CD4-positive, alpha-beta memory T cell (primary cell): ENCODE measurements at places on chromosomes 11 and 22. TPM values are rescaled to one million over a fixed set of nuclear protein-coding genes. Genes with fewer than 3 reads are reported as not detected.

GRCh38 chr22:20750461-20751184 is 23.3 kb upstream of the SERPIND1 start:
- no peak overlapping the region for H3K27ac ChIP-seq
- DNase-seq: no peak
- H3K27me3 ChIP-seq: no peaks in the 10 kb centered on the region
- H3K36me3 ChIP-seq: peaks cover 54% of the 10 kb centered on the region
- H3K4me3 ChIP-seq: no peak overlapping the region
- no peaks in the 10 kb centered on the region for H3K4me1 ChIP-seq

The SLC35F2 gene
- total RNA-seq: 6.5 TPM

GRCh38 chr22:49903322-49904039 is 14.8 kb downstream of the ALG12 start:
- H3K4me1 ChIP-seq: no peaks in the 10 kb centered on the region
- H3K27ac ChIP-seq: no peak overlapping the region
- H3K36me3 ChIP-seq: peaks cover 31% of the 10 kb centered on the region

The LINC01488 gene
- total RNA-seq: not detected

GRCh38 chr11:16780698-16781550 is 42.5 kb downstream of the C11orf58 start:
- H3K36me3 ChIP-seq: no peaks in the 10 kb centered on the region
- no peaks in the 10 kb centered on the region for H3K27me3 ChIP-seq
- no peak overlapping the region for H3K4me3 ChIP-seq
- no peaks in the 10 kb centered on the region for H3K4me1 ChIP-seq

The DGCR6 gene
- total RNA-seq: 7.2 TPM
